ENCODE measurements at places on chromosomes 6 and 20.

DNA sequence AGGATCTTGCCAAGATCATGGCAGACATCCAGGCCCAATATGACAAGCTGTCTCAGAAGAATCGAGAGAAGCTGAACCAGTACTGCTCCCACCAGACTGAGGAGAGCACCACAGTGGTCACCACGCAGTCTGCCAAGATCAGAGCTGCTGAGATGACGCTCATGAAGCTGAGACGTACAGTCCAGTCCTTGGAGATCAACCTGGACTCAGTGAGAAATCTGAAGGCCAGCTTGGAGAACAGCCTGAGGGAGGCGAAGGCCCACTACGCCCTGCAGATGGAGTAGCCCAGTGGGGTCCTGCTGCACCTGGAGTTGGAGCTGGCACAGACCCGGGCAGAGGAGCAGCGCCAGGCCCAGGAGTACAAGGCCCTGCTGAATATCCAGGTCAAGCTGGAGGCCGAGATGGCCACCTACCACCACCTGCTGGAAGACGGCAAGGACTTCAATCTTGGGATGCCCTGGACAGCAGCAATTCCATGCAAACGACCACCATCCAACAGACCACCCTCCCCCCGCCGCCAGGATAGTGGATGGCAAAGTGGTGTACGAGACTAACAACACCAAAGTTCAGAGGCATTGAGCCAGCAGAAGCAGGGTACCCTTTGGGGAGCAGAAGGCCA, 44.7 kb upstream of the GRM4 start:
- DNase-seq: no peak

- DNase-seq: no peak
Observed at GRCh38 chr20:63119121-63119962, 96.6 kb downstream of the YTHDF1 start.

- no peak for DNase-seq
Observed at GRCh38 chr6:132369526-132369925, 31.7 kb downstream of the MOXD1 start.

DNA sequence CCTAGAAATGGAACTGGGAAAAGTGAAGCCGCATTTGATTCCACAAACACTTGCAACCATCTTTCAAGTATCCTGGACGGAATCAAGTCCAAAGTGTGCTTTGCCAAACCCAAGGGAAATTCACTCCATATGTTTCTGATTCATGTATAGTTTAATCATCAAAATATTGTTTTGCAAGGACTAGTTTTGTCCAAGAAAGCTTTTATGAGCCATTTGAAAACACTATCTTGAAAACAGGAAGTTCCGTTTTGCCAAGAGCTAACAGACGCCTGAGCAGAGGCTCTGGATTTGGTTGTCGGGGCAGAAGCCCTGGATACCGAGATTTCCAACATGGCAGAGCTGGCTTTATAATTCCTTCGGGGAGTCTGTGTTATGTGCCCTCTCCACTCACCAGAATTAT, 251.1 kb downstream of the PHACTR1 start:
- no peak for DNase-seq

- DNase-seq: no peak
Observed at GRCh38 chr20:62633598-62634329, 8.5 kb upstream of the SLCO4A1 start.

DNA sequence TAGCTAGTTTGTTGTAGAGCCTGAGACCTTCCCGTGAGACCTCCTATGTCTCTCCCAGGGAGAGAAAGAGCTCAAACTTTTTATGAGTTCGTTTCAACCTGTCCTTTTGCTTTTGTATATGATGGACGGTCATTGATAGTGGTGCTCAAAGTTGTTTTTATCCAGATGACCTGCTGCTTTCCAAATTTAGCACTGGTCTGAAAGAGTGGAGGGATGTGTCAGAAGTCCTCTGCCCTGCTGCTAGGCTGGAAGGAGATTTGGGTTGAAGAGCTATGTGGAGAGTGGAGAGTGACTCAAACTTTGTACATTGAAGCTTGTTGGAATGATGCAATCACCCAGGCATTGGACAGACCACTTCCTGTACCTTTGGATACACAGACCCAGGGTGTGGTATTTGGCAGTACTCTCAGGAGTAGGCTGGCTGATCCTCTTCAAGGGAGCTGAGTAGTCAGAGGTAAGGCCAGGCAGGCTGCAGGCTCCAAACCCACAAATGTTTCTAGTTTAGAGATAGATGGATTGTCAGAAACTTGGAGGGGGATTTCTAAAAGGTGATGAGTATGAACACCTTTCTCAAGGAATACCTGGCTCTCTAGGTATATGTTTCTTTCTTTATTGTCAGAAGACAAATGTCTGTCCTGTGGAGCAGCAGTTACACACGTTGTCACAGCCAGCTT, 49.4 kb upstream of the RREB1 start:
- DNase-seq: no peak
